ENCODE measurements at places on chromosomes 3 and 15.

DNA sequence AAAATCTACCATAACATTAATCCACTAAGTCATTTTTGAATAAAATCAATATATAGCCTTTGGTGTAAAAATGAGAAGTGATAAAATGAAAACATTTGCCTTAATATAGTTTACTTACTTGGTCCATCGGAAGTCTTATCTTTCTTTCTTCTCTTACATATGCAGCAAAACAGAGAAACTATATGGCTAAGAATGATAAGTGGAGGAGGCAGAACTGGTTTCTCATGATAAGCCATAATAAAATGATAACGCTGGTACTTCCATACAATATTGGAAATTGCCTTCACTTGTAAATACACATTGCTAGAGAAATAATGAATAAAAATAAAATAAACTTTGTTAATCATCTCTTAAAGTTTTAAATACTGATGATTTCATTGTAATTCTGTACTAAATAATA lies 47.8 kb upstream of the USP50 start:
- no peak for DNase-seq

DNA sequence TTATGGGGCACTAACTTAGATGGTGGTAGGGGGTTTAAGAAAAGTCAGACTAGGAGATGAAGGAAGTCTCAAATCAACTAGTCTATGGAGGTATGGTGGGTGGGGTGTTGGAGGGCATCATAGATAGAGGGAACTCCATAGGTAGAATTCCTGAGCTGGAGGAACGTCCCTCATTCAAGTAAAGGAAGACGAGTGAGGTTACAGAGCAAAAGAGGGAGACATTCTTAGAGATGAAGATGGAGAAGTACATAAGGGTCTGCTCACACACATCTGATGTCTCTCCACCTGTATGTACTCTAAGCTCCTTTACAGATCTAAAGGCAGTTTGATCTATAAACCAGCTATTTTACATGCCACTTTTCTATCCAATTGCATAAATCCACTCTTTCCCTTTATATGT lies 1.4 kb downstream of the PLSCR1 start:
- no peak for DNase-seq

- DNase-seq, result no peak
Observed at GRCh38 chr15:58555162-58556027, 123.6 kb downstream of the LIPC start.

GRCh38 chr3:57545636-57546268 lies 1.6 kb upstream of the DNAH12 start:
- DNase-seq, result no peak

GRCh38 chr3:159637883-159638542 lies 350.6 kb upstream of the IL12A start:
- DNase-seq, result no peak

- no peak for DNase-seq
Observed at GRCh38 chr15:71250936-71251583, 135.8 kb downstream of the THSD4 start.

- no peak for DNase-seq
Observed at GRCh38 chr3:55313666-55314065, 173.4 kb downstream of the WNT5A start.

- DNase-seq, result no peak
Observed at GRCh38 chr15:41476416-41477048, 17.1 kb upstream of the ITPKA start.

- no peak for DNase-seq
Observed at GRCh38 chr15:70566047-70566835, 197.1 kb downstream of the UACA start.

DNA sequence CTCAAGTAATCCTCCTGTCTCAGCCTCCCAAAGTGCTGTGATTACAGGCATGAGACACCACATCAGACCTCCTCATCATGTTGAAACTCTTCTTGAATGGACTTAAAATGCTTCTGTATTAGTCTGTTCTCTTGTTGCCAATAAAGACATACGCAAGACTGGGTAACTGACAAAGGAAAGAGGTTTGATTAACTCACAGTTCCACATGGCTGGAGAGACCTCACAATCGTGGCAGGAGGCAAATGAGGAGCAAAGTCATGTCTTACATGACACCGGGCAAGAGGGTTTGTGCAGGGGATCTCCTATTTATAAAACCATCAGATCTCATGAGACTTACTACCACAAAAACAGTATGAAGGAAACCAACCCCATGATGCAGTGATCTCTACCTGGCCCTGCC lies 113.5 kb downstream of the CNTN4 start:
- DNase-seq, result no peak

- no peak for DNase-seq
Observed at GRCh38 chr3:153066983-153067382, 95.0 kb upstream of the RAP2B start.

GRCh38 chr15:78937132-78937739 lies 7.6 kb downstream of the CTSH start:
- no peak for DNase-seq

DNA sequence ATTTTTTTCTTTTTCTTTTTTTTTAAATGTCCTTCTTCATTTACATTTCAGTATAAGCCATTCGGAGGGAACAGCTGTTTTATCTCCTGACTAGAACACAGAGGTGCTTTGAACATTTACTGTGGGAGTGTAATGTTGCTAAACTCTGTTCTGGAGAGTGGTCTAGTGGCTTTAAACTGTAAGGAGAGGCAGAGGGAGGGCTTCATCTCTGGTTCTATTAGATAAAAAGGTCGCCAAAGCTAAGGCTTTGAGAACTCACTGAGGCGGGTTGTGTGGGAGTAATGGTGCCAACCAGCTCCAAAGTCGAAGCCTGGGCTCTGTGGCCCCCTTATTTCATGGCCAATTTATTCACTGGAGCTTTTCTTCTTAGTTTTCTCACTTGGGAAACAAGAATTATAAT lies 133.2 kb downstream of the ANXA2 start:
- DNase-seq, result no peak

- no peak for DNase-seq
Observed at GRCh38 chr3:70531838-70532489, 219.5 kb upstream of the MDFIC2 start.

Measured in memory B cell (primary cell).